ENCODE measurements at places on chromosomes 11 and 22.
A peak's percentile ranks its signal among the peaks of the same experiment; 100 is the strongest.

GRCh38 chr11:61139387-61139786 is 21.8 kb downstream of the VPS37C start:
- no peak for DNase-seq

GRCh38 chr11:59802639-59803176 is 7.9 kb downstream of the MRPL16 start:
- DNase-seq, result peak; percentile 42

GRCh38 chr22:23403152-23403719 is 176.9 kb downstream of the IGLL1 start:
- no peak for DNase-seq

- no peak for DNase-seq
Measured at GRCh38 chr11:35247428-35247827, 108.5 kb downstream of the CD44 start.

DNA sequence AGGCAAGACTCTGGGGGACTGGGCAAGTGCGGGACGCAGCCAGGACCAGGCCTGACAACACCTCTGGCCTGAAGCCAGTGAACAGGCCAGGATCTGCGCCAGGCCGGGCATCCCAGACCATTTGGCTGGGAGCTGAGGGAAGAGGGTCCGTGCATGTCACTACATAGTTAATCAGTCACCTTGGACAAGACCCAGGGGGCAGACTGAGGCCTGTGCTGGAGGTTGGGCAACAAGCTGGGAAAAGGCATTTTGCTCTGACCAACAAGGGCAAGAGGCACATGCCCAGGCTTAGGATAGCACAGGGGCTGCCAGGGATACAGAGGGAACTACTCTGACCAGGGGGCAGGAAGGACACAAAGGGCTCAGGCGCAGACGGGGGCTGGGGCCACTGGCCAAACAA is 7.0 kb upstream of the CHADL start:
- no peak for DNase-seq

- no peak for DNase-seq
Measured at GRCh38 chr22:43446037-43446803, 34.4 kb downstream of the MPPED1 start.

DNA sequence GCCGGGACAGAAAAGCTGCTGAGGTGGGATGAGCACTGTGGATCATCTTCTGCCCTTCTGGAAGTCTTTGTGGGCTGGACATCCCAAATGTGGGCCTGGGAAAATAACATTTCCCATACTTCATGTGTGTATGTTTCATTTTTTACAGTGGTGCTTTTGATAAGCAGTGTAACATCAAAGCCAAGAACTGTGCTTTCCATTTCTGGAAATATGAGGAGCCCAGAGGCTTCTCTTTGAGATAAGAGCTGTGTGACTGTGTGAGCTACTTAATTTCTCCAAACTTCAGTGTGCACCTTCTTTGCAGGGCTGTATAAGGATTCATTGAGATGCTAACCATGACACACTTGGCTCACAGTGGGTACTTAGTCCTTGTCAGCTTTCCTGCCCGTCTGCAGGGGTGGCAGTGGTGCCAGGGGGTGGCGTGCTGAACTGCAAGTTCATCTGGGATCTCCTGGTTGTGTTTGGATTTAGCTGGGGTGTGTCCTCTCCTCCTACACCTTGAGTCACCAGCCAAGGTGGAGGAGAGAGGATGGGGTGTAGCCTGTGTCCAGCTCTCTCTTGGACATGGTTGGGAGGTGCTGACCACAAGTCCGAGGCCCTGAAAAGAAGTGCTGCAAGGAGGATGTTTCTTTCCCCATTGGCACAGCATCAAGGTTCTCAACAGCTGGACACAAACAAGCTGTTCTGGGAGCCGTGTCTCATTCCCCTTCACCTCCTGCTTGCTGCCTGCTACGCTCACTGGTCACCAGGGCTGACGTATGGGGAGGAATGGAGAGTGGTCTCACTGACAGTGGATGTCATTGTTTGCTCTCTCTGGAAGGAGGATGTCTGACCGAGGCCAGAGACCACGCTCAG is 139.4 kb downstream of the TEAD1 start:
- DNase-seq, result no peak

- no peak for DNase-seq
Measured at GRCh38 chr22:45254388-45254787, 13.7 kb upstream of the KIAA0930 start.

- DNase-seq, result no peak
Measured at GRCh38 chr11:12016246-12016645, 7.8 kb upstream of the DKK3 start.

DNA sequence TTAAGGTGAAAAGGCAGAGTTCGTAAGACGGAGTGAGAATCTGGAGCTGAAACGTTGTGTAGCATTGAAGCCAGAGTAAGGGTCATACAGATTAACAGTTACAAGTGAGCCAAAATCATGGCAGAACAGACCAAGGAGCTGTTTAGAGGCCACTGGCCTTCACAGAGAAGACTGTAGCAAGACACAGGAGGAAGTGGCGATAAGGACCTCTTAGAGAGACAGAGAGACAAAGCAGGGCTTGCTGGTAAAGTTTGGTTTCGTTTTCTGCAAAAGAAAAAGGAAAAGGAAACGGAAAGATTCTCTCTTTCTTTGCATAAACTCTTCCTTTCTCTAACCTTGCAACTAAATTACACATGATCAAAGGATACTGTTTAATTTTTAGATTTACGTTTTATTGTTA is 83.0 kb downstream of the AASDHPPT start:
- DNase-seq, result no peak

DNA sequence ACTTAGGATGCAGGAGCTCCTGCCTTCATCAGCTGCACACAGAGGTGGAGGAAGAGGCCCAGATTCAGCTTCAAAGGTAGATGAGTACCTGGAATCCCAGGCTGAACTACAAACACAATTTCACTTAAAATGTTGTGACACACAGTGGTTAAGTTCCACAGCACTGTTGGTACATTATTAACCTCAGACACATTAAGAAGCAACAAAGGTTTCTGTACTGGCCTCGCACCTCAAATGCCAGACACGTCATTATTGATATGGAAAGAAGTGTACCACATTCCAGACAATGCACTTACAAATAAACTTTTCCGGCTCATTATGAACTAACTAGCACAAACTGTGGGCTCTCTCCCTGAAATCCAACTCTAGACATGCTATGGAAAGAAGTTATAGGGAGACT is 34.6 kb downstream of the PRDM10 start:
- DNase-seq, result no peak

DNA sequence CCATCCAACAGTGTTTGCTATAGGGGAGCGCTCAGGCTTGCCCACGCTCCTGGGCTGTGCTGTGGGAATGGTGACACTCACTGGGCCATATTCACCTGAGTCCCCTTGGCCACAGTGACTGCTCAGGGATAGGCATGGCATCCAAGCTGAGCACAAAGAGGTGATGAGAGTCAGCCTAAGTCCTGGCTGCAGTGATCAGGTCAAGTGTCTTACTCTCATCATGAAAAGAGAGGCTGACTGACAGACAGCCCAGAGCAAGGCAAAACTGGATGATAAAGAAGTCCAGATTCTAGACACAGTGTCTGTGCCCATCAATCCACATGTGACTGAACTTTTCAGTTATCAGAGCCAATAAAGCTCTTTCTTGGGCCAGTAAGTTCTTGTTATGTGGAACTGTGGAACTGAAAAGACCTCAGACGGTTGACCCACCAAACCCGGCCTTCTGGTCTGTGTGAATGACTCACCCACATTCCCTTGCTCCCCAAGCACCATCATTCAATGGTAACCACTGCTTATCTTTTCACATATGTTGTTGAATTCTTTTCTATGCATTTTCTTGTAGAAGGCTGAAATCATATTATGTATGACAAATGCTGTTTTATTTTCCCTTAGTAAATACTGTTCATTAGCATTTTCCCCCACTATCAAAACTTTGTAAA is 43.2 kb upstream of the YPEL1 start:
- DNase-seq, result no peak

- no peak for DNase-seq
Measured at GRCh38 chr11:109731451-109731850, 309.5 kb downstream of the C11orf87 start.

GRCh38 chr22:39567135-39567946 is 3.2 kb upstream of the CACNA1I start:
- no peak for DNase-seq

- no peak for DNase-seq
Measured at GRCh38 chr11:7004482-7004881, 15.7 kb downstream of the ZNF214 start.

GRCh38 chr11:559020-559620 is 1.4 kb downstream of the LMNTD2 start:
- DNase-seq, result no peak

DNA sequence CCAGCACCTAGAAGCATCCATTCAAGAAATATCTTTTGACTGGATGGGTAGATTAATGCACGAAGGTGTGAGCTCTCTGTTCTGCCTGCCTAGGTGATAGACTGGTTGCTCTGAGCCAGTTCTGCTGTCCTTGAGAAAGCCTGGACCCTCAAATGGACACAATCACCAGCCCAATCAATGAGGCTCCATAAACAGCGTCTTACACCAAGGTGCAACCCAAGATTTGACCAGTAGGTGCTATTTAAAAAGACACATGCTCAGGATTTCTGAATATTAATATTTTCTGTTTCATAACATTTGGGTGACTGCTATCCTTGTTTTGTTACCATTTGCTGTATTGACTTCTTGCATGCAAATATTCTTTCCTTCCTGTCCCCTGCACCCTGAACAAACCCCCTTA is 39.0 kb downstream of the PAMR1 start:
- no peak for DNase-seq

DNA sequence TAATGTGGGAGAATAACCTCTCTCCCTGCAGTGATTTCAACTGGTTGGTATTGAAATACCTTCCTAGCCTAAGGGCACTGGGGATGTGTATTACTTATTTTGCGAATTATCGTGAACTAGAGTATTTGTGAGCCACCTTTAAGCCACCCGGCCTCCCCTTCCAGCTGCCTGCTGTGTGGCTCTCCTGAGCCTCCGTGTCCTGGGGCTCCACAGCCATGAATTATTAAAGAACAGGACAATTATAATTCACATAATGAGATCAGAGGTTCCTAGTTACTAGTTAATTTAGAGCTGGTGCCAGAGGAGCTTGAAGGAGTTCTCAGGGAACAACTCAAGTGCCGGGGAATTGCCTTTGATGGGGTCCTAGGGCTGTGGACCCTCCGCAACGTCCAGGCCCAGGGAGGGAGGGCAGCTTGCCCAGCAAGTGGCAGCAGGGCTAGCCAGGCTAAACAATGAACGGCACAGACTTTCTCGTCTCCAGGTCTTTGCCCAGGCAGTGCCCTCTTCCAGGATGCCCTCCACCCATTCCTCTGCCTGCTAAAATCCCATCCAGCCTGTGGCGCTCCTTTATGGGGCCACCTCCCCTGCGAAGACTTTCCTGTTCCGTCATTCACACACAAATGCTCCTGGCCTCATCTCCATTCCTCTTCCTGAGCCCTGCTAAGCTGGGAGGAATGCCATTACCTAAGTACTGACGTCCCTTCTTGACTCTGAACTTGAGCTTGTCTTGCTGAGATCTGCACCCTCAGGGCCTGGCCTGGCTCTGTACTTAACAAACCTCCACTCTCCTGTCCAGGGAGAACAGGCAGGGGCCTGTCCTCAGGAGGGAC is 91.5 kb downstream of the RTL6 start:
- DNase-seq, result no peak

DNA sequence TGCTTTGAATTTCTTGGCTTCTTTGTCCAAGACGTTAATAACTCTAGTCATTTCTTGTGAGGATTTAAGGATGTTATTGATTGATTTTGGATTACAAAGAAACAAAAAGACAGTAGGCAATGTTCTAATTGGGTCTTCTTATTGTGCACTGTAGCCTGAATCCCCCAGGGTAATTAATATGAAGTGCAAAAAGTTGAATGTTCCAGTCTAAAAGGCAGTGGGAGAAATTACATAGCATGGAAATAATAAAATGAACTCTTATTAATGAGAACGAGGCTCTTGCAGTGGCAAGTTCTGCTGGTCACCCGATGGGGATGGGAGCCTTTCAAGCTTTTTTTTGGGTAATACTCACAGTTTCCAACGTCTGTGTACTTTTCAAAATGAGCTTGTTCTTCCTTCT is 45.6 kb downstream of the UBASH3B start:
- no peak for DNase-seq
